Suprapubic skin (tissue), 4 donors: ENCODE measurements at places on chromosomes 2 and 18. TPM values are rescaled to one million over a fixed set of nuclear protein-coding genes. Genes with fewer than 3 reads are reported as not detected.
A peak's percentile ranks its signal among the peaks of the same experiment; 100 is the strongest.

DNA sequence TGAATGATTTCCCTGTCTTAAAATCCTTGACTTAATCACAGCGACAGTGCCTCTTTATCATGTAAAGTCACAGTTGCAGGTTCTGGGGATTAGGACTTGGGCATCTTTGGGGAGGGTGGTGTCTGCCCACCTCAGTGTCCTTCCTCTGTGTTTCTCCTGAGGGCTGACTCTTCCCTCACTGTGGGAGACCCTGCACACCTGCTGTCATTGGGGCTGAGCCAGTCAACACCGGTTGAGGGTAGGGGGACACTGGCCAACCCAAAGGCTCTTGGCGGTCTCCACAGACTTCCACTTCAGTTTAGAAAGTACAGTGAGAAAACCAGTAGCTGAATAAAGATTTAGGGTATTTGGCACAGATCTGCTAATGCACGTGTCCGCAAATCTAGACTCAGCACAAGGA is 36.9 kb downstream of the AGAP1 start:
- H3K36me3 ChIP-seq = no peaks in the 10 kb centered on the region
- H3K4me1 ChIP-seq = peaks cover 18% of the 10 kb centered on the region
- DNase-seq = no peak
- H3K27me3 ChIP-seq = no peaks in the 10 kb centered on the region
- H3K27ac ChIP-seq = no peak overlapping the region

GRCh38 chr2:15610430-15610952 is 18.8 kb downstream of the DDX1 start:
- H3K4me1 ChIP-seq = no peaks in the 10 kb centered on the region
- H3K36me3 ChIP-seq = peaks cover 58% of the 10 kb centered on the region

The NT5C1B gene
- not detected for total RNA-seq

The IL1F10 gene
- total RNA-seq = 23.2 TPM

- no peak for DNase-seq
- H3K4me3 ChIP-seq = no peak overlapping the region
- H3K27me3 ChIP-seq = no peaks in the 10 kb centered on the region
- peaks cover 5% of the 10 kb centered on the region for H3K4me1 ChIP-seq
- no peaks in the 10 kb centered on the region for H3K36me3 ChIP-seq
Measured at GRCh38 chr2:97693476-97693875, 19.9 kb upstream of the ZAP70 start.

- DNase-seq = peak; percentile 58
- H3K36me3 ChIP-seq = no peaks in the 10 kb centered on the region
- H3K27ac ChIP-seq = no peak overlapping the region
- H3K4me1 ChIP-seq = peaks cover 27% of the 10 kb centered on the region
Measured at GRCh38 chr2:240817496-240818292, 2.3 kb downstream of the KIF1A start.

DNA sequence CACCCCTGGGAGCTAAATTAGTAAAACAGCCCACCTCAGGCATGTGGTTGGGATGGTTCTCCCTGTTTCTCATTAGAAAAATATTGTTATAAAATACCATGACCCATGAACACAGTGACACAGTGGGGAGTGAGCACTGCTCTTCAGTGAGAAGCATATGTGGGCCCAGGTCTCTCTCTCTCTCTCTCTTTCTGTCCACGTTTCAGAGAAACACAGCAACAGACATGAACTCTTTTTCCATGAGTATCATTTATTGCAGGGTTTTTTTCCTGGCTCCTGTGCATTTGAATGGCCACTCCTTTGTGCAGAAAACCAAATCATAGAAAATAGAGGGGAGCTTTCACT is 41.2 kb downstream of the CYRIA start:
- H3K27me3 ChIP-seq = no peaks in the 10 kb centered on the region
- DNase-seq = no peak
- H3K4me1 ChIP-seq = peaks cover 37% of the 10 kb centered on the region
- H3K36me3 ChIP-seq = no peaks in the 10 kb centered on the region
- peak overlapping the region; percentile 38 for H3K27ac ChIP-seq
